Right lung (tissue), 10 donors: ENCODE measurements at places on chromosomes 5 and 9.

DNA sequence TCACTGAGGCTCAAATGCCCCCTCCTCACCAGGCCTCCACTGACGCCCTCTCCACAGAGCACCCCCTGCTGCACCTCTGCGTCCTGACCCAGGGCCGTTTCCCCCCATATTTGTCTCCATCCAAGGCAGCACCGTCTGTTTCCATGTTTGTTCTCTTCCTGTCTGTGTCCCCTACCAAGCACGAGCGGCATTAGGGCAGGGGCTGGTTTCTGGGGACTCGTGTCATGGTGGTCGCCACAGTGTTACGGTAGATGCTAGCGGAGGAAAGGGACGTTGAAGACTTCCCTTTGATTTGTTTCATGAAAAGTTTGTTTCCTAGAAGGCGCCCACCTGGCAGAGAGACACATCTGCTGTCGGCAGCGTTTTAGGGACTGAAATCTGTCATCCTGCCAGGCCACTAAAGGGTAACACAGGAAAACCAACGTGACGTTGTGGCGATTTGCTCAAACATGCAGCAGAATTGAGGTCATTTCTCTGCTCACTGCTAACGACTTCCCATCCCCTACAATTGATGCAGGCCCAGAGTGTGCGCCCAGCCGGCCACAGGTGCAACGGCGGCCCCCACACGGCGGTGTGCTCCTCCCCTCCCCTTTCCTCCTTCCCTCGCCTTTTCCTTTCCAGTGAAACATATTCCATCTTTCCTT is 79.3 kb upstream of the IRX4 start:
- DNase-seq: no peak

- no peak for DNase-seq
These were observed 5.8 kb upstream of the CRHBP start for GRCh38 chr5:76947082-76947503.

- DNase-seq: no peak
These were observed 106.8 kb downstream of the ENTREP1 start for GRCh38 chr9:69431777-69432176.

GRCh38 chr5:39948341-39948740 is 523.6 kb upstream of the DAB2 start:
- DNase-seq: no peak

DNA sequence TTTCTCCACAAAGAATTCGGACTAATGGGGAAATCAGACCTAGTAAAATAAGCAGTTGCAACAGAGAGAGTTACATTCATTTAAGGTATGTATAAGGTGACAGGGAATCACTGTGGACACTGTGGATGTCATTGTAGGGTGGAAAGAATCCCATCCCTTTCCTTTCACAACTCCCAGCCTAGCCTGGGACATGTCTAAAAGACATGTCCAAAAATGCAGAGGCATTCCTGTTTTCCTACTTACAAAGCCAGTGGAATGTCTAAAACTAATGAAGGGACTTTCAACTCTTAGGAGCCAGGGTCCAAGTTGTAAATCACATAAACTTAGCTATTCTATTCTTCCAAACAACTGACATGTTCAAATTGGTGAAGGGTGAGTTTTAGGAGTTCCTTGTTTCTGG is 511.0 kb downstream of the PRELID2 start:
- DNase-seq: no peak
